HS-5 (cell line): ENCODE measurements at places on chromosomes 2 and 18.

- DNase-seq: no peak
These were observed 7.2 kb downstream of the RBFA start for GRCh38 chr18:80041424-80041823.

DNA sequence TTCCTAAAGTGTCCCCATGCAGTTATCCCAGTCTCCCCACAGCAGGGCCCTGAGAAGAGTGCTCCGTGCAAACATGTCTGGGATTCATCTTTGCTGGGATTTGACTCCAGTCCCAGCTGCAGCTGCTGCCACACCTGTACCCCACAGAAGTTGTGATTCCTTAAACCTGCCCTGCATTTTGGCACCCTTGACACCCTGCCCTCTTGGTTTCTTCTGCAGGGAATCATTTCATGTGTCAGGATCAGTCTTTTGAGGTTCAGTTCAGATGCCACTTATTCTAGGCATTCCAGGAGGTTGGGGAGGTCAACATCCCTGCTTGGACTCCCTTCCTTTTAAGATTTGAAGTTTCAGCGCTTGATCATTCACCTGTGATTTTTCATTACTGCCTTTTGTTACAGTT lies 108.3 kb downstream of the SPTBN1 start:
- DNase-seq: no peak

DNA sequence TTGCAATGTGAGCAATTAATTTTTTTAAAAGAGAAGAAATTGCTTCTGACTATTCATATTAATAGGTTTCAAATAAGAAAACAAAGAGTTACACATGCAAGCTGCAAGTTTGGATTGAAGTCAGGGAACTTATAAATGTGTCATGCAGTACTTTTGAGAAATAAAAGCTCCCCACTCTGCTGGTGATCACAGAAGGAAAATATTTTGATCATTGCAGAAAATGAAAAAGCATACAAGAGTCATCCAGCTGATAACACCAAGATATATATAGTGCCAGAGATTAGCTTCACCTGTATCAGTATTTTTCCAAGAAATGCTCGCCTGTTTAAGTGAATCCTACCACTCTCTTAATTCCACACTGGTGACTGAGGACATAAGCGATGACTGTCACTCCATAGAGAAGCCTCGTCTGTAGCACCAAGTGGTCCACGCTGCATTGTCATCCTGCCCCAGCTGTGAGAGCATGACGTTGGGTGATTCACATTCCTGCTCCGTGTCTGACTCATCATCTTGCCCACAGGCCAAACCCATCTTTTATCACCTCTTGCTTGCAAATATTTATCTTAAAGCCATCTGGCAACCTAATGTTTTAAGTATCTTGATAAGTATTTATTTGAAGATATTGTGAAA lies 178.0 kb downstream of the ASXL3 start:
- peak; percentile 92 for DNase-seq

GRCh38 chr2:17416884-17417391 lies 101.3 kb downstream of the RAD51AP2 start:
- peak; percentile 81 for DNase-seq

GRCh38 chr18:23784832-23785245 lies 95.6 kb downstream of the LAMA3 start:
- peak; percentile 74 for DNase-seq
